ENCODE measurements at places on chromosomes 6 and 20.

DNA sequence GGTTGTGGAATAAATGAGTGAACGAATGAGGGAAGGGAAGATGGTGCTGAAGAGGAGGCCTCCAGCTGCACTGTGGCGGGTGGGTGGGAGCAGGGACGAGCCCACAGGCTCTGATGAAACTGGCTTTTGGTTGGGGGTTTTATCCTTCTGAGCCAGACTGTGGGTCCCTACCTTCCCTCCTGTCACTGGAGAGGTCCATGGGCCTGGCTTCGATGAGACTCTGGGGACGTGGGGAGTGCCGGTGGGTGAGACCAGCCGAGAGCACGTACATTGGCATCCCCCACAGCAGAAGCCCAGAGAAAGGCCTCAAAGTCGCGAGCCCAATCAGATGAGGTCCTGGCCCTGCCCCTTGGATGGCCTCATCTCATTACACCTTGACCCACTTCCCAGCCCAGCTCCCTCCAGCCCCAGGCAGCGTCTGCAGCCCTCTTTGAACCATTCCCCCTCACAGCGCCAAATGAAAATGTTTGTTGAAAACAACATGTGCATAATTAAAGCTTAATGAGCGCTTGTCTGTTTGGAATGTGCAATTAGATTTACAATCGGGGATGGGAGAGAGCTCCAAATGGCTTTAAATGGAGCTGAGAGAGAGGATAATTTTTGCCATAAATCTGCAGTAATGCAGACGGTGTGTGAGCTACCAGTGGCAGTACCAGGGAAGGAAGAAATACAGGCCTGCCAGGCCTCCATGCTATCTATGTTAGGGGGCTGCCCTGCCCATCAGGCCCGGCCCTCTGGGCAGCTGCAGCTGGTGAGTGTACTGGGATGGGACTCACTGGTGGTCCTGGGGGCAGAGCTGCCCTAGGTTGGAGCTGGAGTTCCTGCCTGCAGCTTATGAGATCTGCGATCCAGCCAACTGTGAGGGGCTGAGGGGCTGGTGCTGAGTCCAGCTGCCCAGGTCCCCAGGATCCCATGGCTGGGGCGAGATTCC lies 47.2 kb downstream of the TOX2 start:
- no peak for DNase-seq

- DNase-seq, result no peak
Measured at GRCh38 chr6:102313699-102314098, 920.2 kb downstream of the GRIK2 start.

DNA sequence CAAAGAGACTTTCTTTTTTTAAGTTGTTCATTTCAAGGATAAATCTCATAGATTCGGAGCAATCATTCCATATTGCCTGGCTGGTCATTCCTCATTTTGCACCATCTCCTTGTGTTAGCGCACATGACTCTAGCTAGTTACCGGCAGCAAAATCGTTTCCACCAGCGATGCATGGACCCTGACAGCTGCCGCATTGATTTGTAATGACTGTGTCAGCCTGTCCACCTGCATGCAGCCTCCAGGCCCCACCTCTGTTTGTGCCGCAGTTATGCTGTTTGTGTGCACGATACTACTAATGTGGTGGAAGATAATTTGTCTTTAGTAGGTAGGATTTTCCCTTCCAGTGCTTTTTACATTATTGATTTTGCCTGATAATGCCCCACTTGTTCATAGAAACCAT lies 164.0 kb downstream of the TBC1D7 start:
- DNase-seq, result no peak

- DNase-seq, result no peak
Measured at GRCh38 chr20:38125157-38126056, 39.7 kb downstream of the TGM2 start.

DNA sequence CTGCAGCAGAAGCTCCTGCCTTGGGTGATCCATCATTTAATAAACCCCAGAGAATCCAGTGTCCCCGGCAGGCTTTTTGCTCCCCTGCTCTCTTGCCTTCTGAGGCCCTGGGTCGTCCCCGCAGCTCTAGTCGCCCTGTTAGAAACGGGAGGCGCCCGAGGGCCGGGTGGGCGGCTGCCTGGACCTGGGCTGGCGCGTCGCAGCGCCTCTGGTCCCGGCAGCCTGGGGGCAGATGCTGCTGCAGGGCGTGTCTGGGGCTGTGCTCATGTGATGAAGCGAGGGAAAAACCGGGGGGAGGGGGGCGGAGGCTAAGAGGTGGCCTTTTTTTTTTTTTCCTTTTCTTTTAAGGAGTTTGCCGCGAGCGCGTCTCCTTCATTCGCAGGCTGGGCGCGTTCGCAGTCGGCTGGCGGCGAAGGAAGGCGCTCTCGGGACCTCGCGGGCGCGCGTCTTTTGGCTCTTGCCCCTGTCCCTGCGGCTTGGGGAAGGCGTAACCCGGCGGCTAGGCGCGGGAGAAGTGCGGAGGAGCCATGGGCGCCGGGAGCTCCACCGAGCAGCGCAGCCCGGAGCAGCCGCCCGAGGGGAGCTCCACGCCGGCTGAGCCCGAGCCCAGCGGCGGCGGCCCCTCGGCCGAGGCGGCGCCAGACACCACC lies 394 bp downstream of the AKAP12 start:
- DNase-seq, result no peak

GRCh38 chr6:146311079-146311478 lies 232.6 kb upstream of the RAB32 start:
- no peak for DNase-seq

- DNase-seq, result no peak
Measured at GRCh38 chr6:37714836-37715420, 17.2 kb upstream of the MDGA1 start.

- DNase-seq, result no peak
Measured at GRCh38 chr20:34201531-34201930, 39.7 kb upstream of the ASIP start.

GRCh38 chr20:63877755-63878470 lies 12.8 kb downstream of the TPD52L2 start:
- no peak for DNase-seq

- DNase-seq, result no peak
Measured at GRCh38 chr20:50108556-50109235, 4.3 kb downstream of the UBE2V1 start.

- no peak for DNase-seq
Measured at GRCh38 chr6:41602422-41602743, 35.9 kb upstream of the MDFI start.

- no peak for DNase-seq
Measured at GRCh38 chr20:5822569-5822968, 72.4 kb downstream of the SHLD1 start.

DNA sequence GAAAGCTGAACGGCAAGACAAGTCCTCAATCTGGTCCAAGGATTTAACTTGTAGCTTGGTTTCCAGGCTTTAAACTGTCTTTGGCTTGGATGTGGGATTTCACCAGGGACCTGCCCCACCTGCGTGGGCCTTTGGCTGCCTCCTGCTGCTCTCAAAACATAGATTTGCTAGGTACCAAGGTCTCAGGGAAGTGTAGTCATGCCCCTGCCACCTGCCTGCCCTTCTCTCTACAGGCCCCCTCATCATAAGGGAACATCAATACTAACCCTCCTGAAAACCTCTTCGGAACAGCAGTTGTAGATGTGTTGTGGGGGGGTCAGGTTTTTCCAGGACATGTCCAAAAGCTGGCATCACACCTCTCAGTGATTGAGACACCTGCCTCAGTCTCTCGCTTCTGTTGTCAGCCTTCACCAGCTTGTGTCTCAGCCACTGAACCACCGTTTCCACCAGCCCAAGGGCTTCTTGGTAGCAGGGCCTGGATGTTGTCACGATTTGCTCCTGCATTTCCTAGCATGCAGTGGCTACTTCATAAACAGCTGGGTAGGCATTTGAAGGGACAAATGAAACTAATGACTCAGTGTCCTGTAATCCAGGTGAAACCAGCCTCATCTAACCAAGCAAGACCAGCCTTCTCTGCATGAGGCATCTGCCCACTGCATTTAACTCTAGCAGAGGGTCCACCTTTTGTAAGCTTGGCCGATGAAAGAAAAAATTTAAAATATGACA lies 141.6 kb upstream of the THBS2 start:
- no peak for DNase-seq

DNA sequence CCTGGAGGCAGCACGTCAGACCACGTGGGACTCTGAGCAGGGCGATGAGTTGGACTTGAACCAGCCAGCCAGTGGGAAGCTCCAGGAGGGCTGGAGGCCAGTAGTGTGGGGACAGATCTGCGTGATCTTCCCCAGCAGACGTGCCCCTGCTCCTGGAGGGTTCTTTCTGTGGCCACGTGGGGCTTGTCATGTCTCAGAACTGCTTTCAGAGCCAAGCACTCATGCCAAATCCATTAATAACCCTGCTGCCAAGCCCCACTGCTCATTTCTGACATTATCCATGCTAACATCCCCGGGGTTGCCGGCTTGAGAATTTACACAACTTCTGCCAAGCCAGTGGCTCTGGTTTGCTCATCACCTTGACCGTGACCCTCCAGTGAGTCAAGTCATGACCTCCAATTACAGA lies 38.3 kb downstream of the SIRPA start:
- no peak for DNase-seq

DNA sequence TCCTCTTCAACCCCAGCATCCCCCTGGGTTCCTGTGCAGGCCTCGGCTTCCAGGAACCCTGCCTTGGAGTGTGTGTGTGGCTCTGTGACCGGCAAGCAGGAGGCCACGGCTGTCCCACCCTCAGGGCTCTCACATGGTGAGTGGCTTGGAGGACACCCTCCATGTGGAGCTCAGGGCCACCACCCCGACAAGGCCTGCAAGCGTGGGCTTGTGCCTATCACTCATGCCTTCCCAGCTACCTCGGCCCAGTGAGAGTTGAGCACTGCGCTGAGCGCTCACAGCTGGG lies 76.7 kb downstream of the DACT2 start:
- no peak for DNase-seq

DNA sequence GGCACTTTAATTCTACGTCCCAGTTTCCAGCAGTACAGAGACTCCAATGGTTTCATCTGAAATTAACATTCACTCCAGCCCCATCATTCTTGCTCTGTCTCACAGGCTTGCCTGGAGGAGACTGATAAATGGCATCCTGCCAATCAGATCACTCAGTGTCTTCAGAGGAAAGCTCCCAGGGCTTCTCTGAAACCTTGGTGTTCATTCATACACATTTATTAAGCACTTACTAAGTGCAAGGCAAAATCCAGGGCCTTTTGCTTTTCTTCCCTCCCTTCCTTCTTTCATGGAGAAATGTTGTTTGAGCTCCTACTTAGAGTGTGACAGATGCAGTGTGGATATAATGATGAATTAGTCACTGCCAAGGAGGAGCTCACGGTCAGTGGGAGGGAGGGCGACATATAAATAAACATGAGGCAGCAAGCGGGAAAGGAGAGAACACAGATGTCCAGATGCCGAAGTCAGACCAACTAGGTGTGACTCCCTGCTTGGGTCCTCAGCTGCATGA lies 106.7 kb upstream of the DTNBP1 start:
- DNase-seq, result no peak

DNA sequence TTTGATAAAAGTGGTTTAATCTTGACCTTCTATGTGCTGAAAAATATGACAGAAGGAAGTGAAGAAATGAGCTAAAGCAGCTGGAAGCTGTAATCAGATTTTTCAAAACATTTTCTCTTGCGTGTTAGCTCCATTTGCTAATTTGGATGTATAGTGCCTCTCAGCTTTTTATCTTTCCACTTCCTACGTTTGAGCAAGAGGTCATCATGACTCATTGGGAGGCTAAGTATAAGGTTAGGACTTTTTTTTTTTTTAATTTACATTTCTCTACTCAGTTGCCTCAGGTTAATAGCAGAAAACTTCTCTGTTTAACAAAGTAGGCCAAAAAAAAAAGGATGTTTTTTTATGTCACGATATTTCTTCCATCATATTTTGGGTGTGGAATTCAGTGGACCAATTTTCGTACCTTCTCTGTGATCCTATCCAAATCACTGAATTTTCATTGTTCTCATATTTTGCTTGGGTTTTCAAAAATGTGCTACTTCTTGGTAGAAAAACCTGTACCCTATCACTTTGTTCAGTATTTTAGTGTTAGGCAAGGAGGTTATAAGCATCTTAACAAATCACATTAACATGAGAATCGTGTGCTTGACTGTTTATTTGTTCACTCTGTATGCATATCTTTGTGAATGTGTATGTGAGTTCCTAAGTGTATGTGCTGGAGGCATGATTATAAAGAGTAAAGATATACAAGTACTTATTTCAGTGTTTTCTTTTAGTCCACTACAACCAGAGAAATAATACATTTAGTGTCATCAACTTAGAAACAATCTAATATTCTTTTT lies 1028.3 kb upstream of the EYS start:
- DNase-seq, result peak; percentile 14

- DNase-seq, result no peak
Measured at GRCh38 chr6:16442031-16442430, 203.6 kb downstream of the GMPR start.

GRCh38 chr20:62480318-62480717 lies 4.5 kb upstream of the GATA5 start:
- DNase-seq, result no peak

GRCh38 chr6:39054577-39055142 lies 6.1 kb downstream of the GLP1R start:
- DNase-seq, result no peak

GRCh38 chr6:44258325-44258863 lies 1.1 kb upstream of the SLC35B2 start:
- DNase-seq, result no peak

- DNase-seq, result no peak
Measured at GRCh38 chr6:34457382-34457741, 8.5 kb upstream of the PACSIN1 start.

- DNase-seq, result no peak
Measured at GRCh38 chr6:16821834-16822264, 60.6 kb upstream of the ATXN1 start.

GRCh38 chr20:64044484-64045247 lies 4.8 kb downstream of the SOX18 start:
- peak; percentile 74 for DNase-seq

GRCh38 chr6:157716251-157716995 lies 106.6 kb upstream of the SNX9 start:
- no peak for DNase-seq

- DNase-seq, result no peak
Measured at GRCh38 chr6:92847988-92848387, 571.4 kb downstream of the EPHA7 start.

- no peak for DNase-seq
Measured at GRCh38 chr6:13467216-13467600, 20.2 kb downstream of the GFOD1 start.

DNA sequence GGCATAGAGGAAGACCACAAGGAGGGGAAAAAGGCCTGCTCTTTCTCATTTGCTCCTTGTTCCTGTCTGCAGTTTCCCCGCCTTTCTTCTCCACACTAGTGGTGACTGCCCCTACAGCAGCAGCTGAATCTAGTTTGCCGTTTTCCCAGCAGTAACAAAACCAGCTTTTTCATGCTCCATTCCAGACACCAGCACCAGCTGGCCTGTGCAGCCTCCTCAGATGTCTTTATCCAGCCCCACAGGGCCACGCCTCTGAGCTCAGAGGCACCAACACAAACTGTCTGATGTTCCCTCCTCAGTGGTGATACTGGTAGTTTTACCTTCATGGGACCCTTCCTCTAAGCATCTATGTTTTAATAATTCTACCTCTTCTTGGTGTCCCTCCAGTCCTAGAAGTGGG lies 70.4 kb upstream of the SLC24A3 start:
- DNase-seq, result no peak

GRCh38 chr6:54717849-54718455 lies 128.6 kb upstream of the FAM83B start:
- peak; percentile 52 for DNase-seq

Data from NCI-H460 (cell line).